CD4-positive, alpha-beta T cell treated with Interleukin-17A for 1 hour (primary cell): ENCODE measurements at places on chromosomes 2 and 18.

GRCh38 chr2:177784745-177785067, 287.9 kb downstream of the PDE11A start:
- no peak for DNase-seq

DNA sequence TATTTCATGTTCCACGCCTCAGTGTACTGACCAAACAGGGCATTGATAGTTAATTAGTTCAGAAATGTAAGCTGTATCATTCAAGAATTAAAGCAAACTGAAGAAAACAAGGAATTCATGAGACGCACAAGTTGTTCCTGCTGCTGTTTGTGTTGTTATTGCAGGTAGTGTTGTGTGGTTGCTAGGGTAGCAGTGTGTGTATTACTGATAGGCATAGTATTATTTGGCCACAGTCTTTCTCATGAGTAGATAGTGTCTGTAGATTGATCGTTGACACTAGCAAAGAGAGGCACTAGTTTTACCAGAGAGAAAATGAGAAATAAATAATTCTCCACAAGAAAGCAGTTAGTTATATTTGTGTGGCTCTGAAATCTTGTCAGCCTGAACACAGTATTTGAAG, 548.6 kb downstream of the LRP1B start:
- DNase-seq = no peak

- no peak for DNase-seq
These were observed 35.5 kb downstream of the CLASP1 start for GRCh38 chr2:121613774-121614173.

DNA sequence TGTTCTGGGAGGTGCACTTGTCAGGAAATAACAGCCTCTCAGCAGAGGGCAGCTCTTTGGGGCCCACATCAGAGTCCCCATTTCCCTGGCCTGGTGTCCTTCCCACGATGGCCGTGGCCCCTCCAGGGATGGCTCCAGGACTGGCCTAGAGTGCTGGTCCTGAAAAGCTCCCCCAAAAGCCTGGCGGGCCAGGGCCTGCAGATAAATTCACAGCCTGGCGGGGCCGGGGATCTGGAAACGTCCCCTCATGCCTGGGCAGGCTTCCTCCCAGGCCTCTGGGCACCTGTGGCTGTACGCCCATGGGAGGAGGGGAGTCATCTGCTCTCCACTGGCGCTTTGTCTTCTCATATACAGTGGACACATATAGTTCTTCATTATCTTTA, 52.6 kb upstream of the HS6ST1 start:
- no peak for DNase-seq

DNA sequence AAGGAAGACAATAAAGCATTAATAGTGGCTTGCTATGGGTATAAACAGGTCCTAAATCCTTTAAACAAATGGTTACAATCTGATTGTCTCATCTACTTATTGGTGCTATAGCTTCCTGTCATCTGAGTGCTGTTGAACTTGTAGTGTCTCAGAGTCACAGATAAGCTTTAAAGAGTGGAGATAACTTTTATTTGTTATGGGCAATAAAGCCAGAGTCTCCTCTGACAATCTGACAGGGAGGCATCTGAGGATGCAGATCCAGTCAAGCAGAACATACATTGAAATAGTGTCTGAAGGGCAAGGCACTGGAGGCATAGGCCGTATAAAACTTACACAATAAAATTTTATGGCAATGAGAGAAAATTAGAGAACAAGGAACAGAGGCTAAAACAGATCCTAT, 1132.4 kb upstream of the CDH2 start:
- DNase-seq = no peak

DNA sequence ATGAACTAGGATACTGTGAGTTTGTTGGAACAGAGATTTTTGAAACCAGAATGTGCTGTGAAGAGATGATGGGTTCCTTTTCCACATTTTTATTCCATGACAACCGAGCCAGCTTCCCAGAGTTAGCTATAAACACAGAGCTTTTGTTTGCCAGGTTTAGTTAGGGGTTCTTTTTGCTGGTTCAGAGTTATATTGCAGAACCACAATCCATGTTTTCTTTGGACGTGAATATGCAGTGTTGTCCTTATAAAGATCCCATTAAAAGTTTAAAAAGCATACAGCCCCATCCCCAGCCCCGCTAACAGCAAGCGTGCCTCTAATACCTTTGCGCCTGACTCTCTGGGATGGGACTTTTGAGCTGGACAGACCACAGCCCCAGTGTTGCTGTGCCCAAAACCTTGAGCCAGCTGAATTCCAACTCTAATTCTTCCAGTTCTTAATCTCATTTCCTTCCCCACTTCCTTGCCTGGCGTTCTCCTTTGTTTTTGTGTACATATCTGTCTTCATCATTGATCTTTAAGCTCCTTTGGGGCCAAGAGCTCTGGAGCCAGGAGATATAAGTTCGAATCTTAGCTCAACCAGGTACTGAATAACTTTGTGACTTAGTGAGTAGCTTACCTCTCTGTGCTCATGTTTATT, 72.3 kb downstream of the SPATS2L start:
- no peak for DNase-seq

DNA sequence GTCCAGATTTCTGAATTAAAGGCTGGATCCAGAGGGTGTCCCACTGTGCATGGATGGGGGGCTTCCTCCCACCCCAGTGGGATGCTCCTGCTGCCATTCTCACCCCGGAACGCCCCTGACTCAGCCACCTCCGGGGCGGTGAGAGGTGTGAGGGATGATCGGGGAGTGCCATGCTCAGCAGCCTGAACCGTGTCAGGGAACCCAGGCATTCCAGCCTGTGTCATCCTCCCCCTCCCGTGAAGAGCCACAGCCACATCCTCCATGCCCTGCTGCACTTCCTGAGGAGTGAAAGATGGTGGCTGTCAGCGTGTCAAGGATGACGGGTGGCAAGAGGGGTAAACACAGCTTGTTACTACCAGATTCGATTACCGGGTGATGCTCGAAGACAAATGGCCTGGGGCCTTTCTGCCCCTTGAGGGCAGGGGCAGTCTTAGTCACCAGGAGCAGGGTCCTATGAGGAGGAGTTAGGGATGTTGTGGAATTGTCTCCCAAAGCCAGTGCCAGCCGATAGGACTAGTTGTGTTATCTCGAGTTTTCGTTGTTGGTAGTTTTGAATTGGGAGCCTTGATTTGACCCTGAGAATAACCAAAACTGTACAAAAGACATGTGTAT, 80.8 kb downstream of the TCF7L1 start:
- no peak for DNase-seq

GRCh38 chr2:148014616-148015015, 5.9 kb downstream of the ORC4 start:
- DNase-seq = no peak

GRCh38 chr2:25698752-25699151, 25.4 kb upstream of the DTNB start:
- DNase-seq = no peak

DNA sequence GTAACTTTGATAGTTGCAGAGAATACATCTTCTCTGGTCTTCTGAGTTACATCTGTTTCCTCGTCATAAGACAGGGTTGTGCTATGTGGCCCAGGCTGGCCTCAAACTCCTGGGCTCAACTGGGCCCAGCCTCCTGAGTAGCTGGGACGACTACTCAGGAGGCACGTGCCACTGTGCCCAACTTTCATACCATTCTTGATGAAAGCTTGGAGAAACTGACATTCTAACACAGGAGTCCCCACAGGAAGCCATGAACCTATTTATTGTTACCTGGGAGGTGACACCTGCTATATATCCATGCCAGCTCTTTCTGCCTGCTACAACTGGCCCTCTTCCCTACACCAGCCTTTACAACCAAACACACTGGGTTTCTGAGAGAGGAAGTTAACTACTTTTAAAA, 19.1 kb downstream of the EIF2AK3 start:
- no peak for DNase-seq

DNA sequence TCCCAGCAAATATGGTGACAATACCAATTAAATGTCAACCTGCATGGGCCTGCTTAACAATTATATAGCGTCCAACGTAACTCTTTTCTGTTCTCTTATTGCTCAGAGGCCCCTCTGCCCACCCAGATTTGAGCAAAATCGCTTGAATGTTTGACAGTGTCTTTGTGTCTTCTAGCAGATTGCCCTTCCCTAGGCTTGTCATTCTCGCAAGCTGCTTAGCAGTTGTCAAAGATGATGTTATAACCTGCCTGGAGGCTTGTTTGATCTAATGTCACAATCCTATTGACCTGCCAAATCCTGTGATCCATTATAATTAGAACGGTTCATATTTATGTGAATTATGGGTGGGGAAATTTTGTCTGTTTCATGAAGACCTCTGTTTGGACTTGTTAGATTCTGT, 108.8 kb downstream of the FARSB start:
- DNase-seq = no peak

- peak; percentile 42 for DNase-seq
These were observed 480.2 kb upstream of the ACVR2A start for GRCh38 chr2:147364597-147364996.

GRCh38 chr2:201116115-201116958, at the start of gene CFLAR:
TSS of gene CFLAR (plus strand) at chr2:201116164. CDS start at chr2:201129866, 13,702 bp downstream.
- DNase-seq = peak; percentile 86

GRCh38 chr2:33034784-33035183, 88.0 kb downstream of the LTBP1 start:
- DNase-seq = no peak

GRCh38 chr18:74940856-74941255, 268.1 kb downstream of the PTGR3 start:
- DNase-seq = no peak

DNA sequence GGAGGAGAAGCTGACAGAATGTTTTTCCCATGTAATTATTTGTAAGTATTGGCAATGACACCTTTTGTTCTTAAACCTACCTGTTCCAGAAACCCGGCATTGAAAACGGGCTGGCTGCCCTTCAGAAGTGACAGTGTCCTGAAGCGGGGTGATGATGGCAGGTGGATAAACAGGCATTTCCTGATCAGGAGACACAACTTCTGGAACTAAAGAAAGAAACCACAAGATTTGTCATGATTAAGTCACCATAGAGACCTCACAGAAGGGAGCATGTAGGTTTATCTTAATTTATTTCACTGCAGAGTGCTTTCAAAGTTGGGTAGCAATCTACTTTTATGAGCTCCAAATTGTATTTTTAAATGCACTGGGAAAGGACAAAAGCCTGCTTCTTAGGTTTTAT, 43.1 kb downstream of the TTN start:
- no peak for DNase-seq

DNA sequence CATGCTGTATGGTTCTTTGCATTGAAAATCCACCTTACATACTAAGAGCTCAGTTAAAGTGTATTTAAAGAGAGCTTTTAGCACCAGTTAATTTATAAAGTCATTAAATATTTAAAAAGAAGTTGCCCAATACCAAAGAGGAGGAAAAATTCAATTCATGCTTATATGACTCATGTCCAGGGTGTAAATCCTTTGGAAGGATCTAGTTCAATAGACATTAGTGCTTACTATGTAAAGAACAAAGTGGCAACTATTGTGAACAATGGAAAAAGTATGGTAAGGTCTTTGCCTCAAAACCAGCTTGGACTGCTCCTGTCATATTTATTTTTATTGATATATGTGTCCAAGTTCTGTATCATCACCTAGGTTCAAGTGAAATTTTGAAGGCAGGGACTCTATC, 90.5 kb downstream of the SCN9A start:
- DNase-seq = no peak

- no peak for DNase-seq
These were observed 54.2 kb upstream of the CREB1 start for GRCh38 chr2:207475546-207475945.

- DNase-seq = no peak
These were observed 233.2 kb downstream of the SLC8A1 start for GRCh38 chr2:40218679-40219078.

GRCh38 chr2:51705417-51705816, 673.5 kb upstream of the NRXN1 start:
- DNase-seq = no peak

GRCh38 chr2:221073326-221074049, 498.6 kb downstream of the EPHA4 start:
- no peak for DNase-seq

DNA sequence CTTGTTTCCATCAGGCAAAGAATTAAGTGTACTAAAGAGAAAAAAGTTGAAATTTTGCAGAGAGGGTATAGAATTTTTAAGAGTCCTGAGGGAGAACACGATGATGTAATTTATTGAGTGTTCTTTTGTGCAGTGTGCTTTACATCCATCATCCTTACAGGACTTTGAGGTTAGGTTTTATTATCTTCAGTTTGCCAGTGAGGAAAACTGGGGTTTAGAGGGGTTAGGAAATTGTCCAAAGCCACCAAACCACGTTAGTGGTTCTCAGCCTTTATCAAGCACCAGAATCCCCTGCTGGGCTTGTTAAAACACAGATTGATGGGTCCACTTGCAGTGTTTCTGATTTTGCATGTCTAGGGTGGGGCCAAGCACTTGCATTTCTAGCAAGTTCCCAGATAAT, 277.5 kb downstream of the KCNS3 start:
- DNase-seq = no peak

- no peak for DNase-seq
These were observed 6.3 kb downstream of the MEP1B start for GRCh38 chr18:32195881-32196815.

- DNase-seq = no peak
These were observed 38.7 kb downstream of the ZC3H8 start for GRCh38 chr2:112216167-112216566.

DNA sequence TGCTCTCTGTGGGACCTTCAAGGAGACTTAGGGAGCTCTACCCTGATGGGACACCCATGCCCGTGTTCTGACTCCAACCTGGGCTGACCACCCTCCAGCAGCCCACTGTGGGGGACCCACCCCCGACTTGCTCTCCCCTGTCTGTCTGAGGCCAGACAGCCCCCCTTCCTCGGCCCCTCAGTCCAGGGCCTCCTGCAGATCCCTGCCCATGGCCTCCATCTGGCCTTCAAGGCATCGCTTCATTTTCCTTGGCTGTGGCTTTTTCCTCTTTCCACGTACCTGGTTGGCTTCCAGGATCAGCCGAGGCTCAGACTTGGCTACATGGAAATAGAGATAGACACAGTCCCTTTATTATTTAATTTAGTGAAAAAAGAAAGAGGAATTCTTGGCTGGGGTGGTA, 290.0 kb downstream of the CYP26B1 start:
- no peak for DNase-seq

DNA sequence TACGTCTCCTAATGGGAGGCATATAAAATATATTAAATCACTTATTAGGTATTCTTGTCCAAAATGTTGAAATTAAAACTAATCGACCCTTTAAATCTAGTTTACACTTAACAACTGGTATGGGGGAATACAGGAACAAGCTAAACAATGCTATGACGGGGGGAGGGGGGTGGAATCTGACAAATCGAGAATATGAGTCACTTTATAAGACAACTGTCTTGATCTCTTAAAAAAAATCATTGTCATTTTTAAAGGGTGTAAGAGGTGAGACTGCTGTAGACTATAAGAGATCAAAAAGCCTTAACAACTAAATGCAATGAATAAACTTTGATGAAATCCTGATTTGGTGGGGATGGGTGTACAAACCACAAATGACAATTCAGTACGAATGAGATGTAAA, 6.0 kb downstream of the MAP3K2 start:
- no peak for DNase-seq

GRCh38 chr2:119181791-119182445, 23.4 kb upstream of the C1QL2 start:
- DNase-seq = no peak

GRCh38 chr2:120360307-120360855, 14.4 kb downstream of the INHBB start:
- DNase-seq = no peak
